NCI-H1436 (cell line): ENCODE measurements at places on chromosomes 13 and 19.

DNA sequence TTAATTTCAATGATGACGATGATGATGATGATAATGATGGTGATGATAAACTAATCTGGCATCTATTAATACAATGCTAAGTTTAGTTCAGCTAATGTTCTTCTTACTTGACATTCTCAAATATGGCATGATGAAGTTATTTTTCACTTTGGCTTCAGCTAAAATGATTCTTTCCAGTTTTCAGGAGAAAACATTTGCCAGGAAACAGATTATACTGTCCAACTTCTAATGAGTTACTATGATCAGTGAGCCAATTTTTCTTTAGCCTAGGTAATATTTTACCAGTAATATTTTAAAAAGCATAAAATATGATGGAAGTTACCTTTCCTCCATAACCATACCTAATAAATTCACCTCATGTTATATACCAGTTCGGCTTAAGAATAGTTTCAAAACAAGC is 245.7 kb upstream of the CSNK1A1L start:
- no peak for DNase-seq

- no peak for DNase-seq
These were observed 4.5 kb upstream of the SIGLEC9 start for GRCh38 chr19:51120160-51120559.

DNA sequence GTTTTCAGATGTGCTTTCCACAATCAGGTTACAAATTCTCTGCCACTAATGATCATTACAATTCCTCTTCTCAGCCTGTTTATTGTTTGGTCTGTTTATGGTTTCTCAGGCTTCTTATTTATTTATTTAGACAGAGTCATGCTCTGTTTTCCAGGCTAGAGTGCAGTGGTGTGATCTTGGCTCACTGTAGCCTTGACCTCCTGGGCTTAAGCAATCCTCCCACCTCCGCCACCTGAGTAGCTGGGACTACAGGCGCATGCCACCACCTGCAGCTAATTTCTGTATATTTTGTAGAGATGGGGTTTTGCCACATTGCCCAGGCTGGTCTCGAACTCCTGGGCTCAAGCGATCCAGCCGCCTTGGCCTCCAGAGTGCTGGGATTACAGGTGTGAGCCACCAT is 2.1 kb upstream of the ZSCAN5A start:
- DNase-seq = no peak

DNA sequence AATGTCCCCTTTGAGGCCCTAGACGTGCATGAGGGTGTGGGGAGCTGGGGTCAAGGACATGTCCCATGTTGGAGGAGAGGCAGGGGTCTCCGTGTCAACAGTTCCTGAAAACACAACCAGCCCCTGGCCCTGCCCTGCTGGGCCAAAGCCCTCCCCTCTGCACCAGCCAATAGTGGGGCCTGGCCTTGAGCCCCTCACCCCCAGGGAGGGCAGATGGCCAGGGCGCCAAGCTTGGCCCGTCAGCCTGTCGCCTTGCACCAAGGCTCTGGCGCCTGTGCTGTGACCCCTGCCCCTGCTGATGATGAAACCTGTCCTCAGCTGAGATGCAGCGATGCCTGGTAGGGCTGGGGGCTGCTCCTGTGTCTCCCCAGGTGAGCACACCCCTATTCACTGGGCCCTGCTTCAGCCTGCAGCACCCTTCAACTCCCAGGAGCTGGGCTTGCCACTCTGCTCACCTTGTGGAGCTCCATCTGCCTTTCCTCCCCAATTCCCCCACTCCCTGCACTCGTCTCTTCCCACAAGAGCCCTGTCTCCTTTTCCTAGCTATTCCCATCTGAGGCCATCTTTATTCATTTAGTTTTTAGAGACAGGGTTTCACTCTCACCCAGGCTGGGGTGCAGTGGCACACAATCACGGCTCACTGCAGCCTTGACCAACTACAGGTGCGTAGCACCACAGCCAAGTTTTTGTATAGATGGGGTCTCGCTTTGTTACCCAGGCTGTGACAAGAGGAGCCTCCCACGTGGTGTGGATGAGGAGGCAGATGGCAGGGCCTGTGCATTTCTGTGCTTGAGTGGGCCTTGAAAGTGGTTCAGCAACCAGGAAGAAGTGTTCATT is 2.1 kb upstream of the HAMP start:
- DNase-seq = no peak

DNA sequence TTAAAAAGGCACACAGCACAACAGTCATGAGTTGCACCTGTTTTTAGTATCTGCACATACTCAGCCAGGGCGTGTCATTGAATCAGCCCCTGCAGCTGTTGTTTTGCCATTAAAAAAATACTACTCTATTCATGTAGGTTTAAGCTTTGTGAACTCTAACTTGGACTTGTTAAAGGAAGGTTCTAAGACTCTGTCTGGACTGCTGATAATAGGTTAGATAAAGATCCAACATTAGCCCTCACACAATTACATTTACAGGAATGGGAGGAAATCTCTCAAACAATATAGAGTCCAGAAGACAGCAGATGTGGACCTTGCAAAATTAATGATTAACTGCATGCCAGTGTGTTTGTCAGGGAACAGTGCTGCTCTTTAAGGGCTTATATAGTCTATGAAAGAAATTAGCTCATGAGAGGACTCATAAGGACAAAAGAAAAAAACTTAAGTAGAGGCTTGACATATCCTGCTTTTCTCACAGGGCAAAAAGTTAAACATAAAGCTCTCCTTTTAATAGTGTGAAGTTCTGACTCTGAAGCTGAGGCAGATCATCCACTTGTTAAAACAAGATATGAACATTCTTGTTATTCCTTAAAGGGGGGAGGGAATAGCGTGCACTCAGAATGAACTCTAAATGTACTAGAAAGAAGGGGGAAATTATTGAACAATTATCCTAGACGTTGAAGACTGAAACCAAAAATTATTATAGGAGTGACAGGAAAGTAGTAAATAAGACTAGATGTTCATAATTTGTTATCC is 243.6 kb downstream of the NDFIP2 start:
- DNase-seq = no peak

GRCh38 chr13:58004751-58005150 is 373.2 kb downstream of the PCDH17 start:
- DNase-seq = no peak

- DNase-seq = no peak
These were observed 233.0 kb downstream of the COL4A1 start for GRCh38 chr13:110073982-110074381.

DNA sequence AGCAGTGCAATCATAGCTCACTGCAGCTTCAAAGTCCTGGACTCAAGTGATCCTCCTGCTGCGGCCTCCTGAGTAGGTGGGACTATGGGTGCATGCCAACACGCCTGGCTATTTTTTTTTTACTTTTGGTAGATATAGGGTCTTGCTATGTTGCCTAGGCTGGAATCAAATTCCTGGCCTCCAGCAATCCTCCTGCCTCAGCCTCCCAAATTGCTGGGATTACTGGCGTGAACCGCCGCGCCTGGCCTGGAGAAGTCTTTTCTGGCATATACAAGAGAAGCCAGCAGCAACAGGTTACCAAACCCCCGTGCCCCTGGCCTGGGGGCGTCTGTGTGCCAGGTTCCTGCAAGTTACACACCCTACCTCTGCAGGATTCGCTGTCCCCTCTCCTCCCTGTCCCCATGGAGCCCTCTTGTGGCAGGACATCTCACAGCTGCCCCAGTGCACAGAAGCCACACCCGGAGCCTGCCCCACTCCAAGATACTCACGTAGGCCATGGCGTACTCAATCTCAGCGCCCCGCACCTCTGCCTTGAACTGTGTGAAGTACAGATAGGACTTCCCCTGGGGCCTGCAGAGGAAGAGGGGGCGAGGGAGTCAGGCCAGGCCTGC is 9.9 kb downstream of the MYDGF start:
- peak; percentile 20 for DNase-seq

DNA sequence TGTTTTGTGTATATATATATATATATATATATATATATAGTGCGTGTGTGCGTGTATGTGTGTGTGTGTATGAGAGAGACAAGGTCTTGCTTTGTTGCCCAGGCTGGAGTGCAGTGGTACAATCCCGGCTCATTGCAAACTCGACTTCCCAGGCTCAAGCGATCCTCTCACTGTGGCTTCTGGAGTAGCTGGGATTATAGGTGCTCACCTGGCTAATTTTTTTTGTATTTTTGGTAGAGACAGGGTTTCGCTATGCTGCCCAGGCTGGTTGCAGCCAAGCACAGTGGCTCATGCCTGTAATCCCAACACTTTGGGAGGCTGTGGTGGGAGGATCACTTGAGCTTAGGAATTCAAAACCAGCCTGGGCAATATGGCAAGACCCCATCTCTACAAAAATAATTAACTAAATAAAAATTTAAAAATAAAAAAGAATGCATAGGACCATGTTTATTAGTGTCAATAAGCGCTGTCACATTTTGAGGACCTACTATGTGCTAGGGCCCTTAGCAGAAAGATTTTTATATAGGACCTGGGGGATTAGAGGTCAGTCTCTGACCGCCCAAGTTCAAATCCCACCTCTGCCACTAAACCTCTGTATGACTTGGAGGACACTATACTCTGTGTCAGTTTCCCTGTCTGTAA is 1.8 kb downstream of the PVR start:
- no peak for DNase-seq

DNA sequence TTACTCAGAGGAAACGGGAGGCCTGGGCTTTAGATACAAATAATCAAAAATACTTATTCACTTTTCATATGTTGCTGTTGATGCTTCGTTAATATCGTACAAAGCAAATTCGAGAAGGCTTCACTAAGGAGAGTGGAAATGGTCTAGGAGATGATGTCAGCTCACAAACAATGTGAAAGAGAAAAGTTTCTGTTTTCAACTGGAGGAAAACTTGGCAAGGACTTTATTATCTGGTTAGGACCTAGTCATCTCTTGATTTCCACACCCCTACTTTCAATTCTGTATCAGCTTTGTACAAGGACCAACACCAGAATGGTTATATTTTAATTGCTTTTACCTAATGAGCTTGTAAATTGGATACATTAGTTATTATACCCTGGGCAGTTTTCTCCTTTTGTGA is 88.0 kb downstream of the SLC10A2 start:
- no peak for DNase-seq

DNA sequence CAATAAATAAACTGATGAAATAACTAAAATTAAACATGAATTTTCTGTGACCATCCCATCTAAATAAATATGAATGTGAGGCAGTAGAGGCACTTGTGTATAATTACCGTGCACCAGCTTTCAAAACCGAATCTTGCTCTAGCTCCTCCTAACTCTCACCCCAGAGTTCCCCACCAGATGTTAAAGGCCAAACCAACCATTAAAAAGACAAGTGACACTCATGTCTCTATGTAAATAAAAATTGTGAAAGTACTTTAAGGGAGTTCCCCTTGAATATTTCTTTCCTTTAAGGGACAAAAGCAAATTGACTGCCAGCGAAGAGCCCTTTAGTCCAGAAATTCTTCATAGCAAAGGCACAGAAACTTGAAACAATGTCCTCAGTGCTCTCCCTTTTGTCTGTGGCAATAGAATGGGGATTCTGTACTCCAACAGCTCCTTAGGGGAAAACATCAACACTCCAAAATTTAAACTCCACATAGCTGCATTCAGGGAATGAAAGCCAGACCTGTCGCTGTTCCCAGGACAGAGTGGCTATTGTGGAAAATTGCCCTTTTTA is 101.7 kb upstream of the SOX21 start:
- no peak for DNase-seq

GRCh38 chr19:40762754-40763470 is 11.9 kb downstream of the SNRPA start:
- no peak for DNase-seq

DNA sequence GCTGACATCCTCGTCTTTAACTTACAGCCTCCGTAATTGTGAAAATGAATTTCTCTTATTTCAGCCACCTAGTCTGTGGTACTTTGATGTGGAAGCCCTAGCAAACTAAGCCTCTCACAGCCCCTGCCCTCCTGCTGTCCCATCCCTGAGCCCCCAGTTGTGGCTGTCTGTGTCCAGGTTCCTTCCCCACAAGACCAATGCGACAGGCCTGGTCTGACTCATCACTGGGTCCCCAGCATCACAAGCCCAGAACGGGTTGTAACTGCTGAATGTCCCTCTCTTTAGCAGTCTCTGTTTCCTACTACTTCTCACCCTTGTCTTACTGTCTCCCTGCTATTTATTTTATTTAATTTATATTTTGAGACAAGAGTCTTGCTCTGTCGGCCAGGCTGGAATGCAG is 5.7 kb downstream of the POU2F2 start:
- DNase-seq = no peak

GRCh38 chr13:27455331-27455855 is 5.0 kb upstream of the MTIF3 start:
- DNase-seq = no peak

- DNase-seq = no peak
These were observed 4.7 kb upstream of the TMPRSS9 start for GRCh38 chr19:2355168-2356035.

- DNase-seq = no peak
These were observed 4.9 kb upstream of the SMIM17 start for GRCh38 chr19:56637976-56638555.

GRCh38 chr13:110801044-110801443 is 87.5 kb downstream of the ING1 start:
- DNase-seq = no peak

- DNase-seq = no peak
These were observed 40.4 kb upstream of the ZNF254 start for GRCh38 chr19:24046550-24046949.

GRCh38 chr13:45337395-45337794 is 3.6 kb downstream of the TPT1 start:
- DNase-seq = no peak

GRCh38 chr13:52411629-52412028 is 5.7 kb upstream of the THSD1 start:
- DNase-seq = no peak

- no peak for DNase-seq
These were observed 2294.7 kb downstream of the PCDH9 start for GRCh38 chr13:64935441-64935840.

- no peak for DNase-seq
These were observed 423.7 kb upstream of the TSHZ3 start for GRCh38 chr19:31772915-31773314.

GRCh38 chr13:27411341-27411740 is 13.1 kb upstream of the GTF3A start:
- no peak for DNase-seq
